CD4-positive, alpha-beta memory T cell (primary cell): ENCODE measurements at places on chromosomes 6 and 20.

GRCh38 chr20:8194721-8195120 lies 62.7 kb downstream of the PLCB1 start:
- no peak for DNase-seq

GRCh38 chr6:160974304-160974771 lies 17.2 kb upstream of the MAP3K4 start:
- DNase-seq: no peak

- no peak for DNase-seq
Observed at GRCh38 chr6:142846883-142847287, 98.1 kb downstream of the HIVEP2 start.

- DNase-seq: no peak
Observed at GRCh38 chr20:2210646-2211552, 84.9 kb upstream of the TGM3 start.

GRCh38 chr20:36490191-36490590 lies 51.1 kb upstream of the MYL9 start:
- DNase-seq: no peak

GRCh38 chr20:57135875-57136274 lies 130.6 kb downstream of the BMP7 start:
- DNase-seq: no peak

- no peak for DNase-seq
Observed at GRCh38 chr20:34983089-34983820, 27.6 kb downstream of the MYH7B start.

DNA sequence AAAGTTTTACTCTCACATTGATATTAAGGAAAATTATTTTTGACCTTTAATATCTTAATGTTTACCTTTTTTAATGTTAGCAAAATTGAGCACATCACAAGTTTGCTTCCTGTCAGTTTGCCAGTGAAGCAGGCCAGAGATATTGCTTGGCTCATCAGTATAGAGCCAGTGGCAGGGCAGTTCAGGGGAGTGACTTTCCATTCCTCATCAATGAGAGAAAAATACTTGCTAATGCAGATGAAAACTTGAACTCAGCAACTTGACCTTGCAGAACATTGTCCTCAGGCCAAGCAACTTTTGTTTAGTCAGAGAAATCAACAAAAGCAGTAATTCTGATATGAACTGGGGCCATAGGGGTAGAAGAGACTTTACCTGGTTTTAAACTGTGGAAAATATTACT lies 6.9 kb downstream of the TAB2 start:
- no peak for DNase-seq
